AG09319 (cell line): ENCODE measurements at places on chromosomes 1 and 21.
A peak's percentile ranks its signal among the peaks of the same experiment; 100 is the strongest.

DNA sequence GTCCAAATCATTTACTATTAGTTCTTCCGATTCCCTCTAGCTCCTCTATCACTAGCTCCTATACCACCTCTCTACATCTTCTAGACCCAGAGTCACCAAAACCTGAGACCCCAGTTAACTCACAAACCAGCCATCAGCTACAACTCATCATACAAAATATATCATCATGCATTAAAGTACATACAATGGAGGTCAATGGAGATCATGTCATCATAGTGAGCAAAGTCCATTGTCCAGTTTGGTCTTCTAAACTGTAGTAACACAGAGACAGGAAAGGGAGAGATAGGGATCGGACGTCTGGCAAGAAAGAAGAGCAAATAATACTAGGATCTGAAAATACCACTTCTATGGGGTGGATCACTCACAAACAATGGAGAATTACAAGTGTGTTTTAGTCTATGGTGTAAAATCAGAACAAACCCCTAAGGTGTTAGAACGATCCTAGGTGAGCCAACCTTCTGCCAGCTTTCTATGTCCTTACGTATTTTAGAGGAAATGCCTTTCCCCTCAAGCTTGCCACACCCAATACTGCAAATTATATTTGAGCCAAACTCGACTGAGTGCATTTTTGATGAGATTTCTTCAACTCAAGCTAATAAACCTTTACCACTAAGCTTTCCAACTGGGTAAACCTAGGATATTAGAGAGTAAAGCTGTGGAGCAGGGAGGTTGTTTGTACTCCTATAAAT lies 3.9 kb downstream of the ADIPOR1 start:
- DNase-seq, result no peak

- DNase-seq, result no peak
Measured at GRCh38 chr1:109931189-109931731, 20.6 kb downstream of the CSF1 start.

- DNase-seq, result peak; percentile 65
Measured at GRCh38 chr1:201708085-201708512, 120.9 kb upstream of the IPO9 start.

DNA sequence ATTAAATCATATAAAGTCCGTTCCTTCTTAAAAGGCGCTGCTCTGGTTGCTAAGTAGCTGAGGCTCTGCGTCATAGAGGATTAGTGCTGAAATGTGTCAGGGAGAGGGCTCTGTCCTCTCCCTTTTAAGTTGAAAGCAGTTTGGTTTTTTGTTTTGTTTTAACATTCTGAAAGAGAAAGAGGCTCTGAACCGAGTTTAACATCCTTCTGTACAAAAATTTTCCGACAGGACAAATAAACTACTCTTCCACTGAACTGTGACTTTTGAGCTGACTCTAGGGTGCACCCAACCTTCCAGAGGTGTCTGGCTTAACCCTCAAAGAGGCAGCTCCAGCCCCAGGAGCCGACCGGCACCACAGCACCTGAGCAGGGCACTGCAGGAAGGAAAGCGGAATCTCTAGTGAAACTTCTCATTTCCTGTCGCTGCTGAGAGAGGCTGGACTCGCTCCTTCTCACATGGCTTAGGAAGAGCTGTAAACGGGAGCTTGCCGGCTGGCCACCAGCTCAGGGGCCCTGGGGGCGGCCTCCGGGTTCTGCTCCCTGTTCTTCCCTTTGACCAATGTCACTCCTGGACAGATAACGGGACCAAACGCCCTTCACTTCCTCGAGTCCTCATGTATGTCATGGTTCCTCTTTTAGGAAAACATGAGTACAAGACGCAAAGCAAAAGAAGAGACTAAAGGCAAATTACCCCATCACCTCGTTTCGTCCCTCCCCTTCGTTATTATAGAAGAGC lies 1.2 kb downstream of the VAV3 start:
- no peak for DNase-seq

GRCh38 chr1:93614986-93615581 lies 66.6 kb downstream of the BCAR3 start:
- DNase-seq, result peak; percentile 75
